NCI-H2171 treated with DMSO at 0.1 percent for 48 hours (cell line): ENCODE measurements at places on chromosomes 1 and 21.

GRCh38 chr1:51715369-51715768, 98.5 kb downstream of the OSBPL9 start:
- no peak for DNase-seq

GRCh38 chr21:45764792-45765191, 121.3 kb downstream of the PCBP3 start:
- no peak for DNase-seq

DNA sequence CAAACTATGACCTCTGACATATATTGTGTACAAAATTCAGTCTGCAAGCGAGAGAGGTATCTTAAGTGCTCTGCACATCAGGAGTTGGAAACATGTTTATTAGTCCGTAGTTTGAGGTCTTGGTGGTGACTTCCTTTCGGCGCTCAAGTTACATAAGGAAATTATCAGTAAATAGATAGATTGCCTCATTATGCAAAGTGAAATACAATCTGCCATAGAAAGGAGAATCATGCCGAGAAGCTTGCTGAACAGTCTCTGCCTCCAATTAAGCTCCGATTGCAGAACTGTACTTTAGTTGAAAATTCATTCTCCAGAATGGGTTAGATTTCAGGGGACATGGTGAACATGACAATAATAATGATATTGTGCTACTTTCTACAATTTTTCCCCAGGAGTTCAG, 271.8 kb downstream of the BRINP2 start:
- DNase-seq, result no peak

DNA sequence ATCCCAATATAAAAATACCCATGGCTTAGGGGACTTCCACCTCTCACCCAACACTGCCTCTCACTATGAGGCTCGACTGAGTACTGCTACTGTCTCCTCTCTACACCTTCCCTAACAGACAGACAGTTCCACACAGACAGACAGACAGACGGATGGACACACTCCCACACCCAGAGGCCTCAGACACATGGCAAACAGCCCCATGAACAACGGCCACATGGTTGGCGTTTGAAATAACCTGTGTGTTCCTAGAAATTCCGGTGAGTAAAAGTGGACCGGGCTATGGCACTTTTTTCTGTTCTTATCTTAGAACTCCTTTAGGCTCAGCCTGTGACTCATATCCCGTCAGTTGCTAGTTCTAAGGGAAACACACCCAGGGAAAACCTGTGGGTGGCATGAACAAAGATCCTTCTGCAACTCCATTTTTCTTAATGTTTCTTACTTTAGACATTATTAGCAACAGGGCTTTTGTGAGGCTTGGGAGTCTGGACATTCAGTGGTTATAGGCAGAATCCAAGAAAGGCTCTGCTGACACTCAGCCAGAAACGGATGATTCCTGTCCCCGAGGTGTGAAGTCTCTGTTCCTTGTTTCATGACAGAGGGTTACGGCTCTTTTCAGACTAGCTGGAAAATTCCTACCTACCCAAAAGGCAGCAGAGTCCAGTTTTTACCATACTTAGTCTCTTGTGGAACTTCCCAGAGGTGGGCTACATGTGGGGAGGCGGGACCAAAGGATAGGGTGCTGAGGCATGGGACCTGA, 90.5 kb upstream of the TLR5 start:
- no peak for DNase-seq

GRCh38 chr1:162561616-162562469, at the start of gene UAP1:
Gene UAP1 (plus strand): TSS chr1:162561722. CDS start chr1:162566069, 4,347 bp downstream.
- peak; percentile 27 for DNase-seq

DNA sequence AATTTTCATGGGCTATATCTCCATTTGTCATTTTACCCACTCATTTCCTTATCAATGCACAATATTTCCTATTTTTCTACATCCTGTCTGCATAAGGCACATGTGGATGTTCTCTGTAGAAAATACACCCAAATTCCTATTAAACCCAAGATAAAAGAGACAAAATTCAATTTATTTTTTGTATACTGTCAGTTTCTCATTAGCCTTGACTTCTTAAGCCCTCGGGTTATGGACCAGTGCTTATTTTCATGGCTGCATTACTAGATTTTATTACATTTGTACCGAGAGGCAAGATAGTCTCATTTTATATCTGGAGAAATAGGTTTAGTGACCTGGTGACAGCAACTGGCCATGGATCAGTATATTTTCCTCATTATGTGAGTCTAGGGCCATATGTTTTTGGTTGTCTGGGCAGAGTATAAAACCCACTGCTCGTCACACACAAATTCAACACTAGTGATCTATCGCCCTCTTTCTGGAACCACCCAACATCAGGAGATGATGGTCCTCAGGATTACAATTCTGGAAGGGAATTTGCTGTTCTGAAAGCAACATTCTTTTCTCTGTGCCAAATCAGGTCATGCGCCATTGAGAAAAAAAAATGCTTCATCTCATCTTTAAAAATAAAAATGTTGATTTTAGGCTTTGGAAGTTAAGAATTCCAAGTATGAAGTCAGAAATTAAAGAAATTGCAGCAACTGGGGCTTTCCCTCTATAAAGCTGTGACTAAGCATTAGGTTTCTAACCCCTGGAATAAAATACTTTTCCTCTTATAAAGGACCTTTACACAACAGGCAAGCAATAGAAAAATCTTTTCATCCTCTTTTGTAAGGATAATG, 81.4 kb downstream of the ASTN1 start:
- DNase-seq, result no peak

GRCh38 chr1:25485536-25486411, 55.1 kb downstream of the MACO1 start:
- DNase-seq, result no peak

DNA sequence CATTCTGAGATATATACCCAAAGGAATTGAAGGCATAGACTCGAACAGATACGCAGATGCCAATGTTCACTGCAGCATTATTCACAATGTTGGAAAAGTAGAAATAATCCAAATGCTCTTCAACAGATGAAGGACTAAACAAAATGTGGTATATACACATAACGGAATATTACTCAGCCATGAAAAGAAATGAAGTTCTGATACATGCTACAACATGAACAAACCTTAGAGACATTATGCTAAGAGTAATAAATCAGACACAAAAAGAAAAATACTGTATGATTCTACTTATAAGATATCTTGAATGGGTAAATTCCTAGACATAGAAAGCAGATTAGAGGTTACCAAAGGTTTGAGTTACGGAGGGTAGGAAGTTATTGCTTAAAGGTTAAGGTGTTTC, 57.9 kb downstream of the SLC25A24 start:
- no peak for DNase-seq

GRCh38 chr1:53731779-53732305, 7.1 kb downstream of the GLIS1 start:
- no peak for DNase-seq

- DNase-seq, result no peak
Observed at GRCh38 chr21:33543505-33544129, 779 bp downstream of the SON start.

GRCh38 chr1:7089497-7089896, 304.2 kb downstream of the CAMTA1 start:
- DNase-seq, result no peak

DNA sequence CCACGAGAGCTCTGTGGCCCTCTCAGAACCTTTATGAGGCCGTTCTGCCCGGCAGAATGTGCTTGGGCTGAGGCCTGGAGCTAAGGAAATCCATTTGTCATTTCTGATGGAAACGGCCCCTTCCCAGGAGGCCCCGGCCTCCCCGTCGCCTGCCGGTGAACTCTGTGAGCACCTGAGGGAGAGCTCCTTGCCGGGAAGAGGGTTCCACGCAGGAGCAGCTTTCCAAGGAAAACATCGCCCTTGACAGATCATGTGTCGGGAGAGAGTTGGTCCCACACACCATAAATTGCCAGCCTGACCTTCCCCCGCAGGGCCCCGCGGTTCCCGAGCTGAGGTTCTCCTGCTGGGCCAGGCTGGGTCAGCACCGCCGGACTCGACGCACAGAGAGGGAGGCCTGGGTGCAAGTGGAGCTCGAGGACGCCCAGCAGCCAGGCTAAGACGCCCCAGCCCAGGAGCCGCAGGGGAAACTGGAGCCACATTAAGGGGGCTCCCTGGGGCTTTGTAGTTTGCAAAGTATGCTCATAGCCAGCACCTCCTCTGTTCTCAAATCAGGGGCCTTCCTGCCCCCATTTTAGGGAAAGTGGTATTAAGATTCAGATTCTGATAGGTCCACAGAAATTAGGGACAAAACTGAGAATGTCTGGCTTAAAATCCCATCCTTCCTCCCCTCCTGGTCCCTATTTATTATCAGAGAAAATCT, 239.5 kb downstream of the FOXD2 start:
- no peak for DNase-seq

DNA sequence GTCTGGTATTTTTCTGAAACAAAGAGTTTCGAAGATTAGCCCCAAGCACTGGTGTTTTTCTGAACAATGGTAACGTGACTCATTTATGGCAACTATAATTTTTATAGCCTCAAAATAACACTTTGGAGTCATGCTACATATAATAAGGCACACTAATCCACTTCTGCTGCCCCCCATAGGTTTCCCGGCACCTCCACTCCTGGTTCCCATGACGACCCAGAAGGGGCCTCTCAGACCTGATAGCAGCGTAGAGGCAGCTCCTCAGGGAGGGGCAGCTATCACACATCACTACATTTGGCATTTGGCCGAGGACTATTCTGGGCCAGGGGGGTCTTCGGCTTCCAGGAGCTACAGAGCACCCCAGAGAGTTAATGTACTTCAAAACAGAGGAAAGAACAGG, 23.3 kb downstream of the CAPN8 start:
- no peak for DNase-seq

DNA sequence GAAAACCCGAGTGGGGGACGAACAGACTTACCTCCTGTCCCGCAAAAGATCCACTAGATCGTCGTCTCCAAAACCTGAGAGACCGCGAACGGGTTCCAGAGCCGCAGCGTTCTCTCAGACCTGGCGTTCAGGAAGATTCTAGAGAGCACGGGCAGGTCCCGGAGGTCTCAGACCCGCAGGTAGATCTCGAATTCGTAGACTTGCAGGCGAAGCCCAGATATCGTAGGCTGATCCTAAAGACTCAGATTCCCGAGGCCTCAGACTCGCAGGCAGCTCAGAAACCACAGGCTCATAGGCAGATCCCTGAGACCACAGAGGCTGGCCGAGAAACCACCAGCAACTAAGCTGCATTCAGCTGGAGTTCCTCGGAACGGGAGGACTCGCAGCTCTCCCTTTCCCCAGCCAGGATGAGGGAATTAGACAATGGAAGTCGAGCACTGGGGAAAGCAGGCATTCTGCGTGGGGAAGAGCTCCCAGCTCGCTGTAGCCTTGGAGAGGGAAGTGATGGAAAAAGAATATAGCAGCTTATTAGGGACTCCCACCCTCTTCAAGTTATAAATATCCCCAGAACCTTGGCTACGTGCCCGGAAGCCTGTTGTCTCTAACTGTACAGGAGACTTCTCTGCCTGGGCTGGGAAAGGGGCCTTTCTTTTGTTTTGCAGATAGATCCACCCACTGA, at the start of gene ZNF436:
Gene ZNF436, minus strand, starts transcription at position 502 of the 679 bp plus-strand sequence. CDS start 1,831 bp downstream, outside the sequence.
- DNase-seq, result peak; percentile 92

- no peak for DNase-seq
Observed at GRCh38 chr1:245055752-245056151, 99.0 kb upstream of the KIF26B start.

DNA sequence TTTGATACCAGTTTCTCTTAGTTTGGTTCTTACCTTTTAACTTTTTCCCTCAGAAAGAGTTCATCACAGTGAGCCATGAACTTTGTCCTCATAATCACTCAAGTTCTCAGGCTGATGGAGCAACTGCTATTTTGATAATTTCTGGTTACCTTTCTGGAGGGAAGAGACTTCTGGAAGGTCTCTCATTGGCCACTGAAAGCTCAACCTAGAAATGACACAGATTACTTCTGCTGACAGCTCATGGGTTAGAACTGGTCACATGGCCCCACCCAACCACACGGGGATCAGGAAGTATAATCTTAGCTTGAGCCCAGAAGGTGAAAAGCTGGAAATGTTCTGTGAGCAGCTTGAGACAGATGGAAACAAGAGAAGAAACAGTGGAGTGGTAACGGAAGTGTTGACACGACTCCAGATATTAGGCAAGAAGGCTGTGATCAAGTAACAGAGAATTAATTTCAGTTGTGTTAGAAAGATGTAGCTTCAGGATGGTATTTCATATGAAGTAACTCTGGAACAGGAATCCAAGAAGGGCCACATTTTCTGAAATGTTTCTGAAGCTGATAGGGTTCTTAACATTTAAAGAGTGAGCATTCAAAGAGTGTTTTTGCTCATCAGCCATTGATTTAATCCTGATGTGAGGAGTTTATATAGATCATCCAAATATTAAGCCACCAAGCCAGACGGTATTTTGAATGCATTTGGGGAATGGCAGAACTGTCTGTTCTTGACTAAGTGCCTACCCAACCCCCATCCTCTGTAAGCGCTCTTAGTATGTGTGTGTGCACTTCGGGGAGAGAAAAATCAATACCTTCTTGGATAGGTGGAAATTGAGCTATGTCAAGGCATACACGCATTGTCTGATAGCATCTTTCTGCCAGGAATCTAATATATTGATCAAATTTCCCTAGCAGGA, 21.9 kb upstream of the XPR1 start:
- peak; percentile 70 for DNase-seq
